Mesendoderm (in vitro differentiated cells): ENCODE measurements at places on chromosomes 3 and 15.

DNA sequence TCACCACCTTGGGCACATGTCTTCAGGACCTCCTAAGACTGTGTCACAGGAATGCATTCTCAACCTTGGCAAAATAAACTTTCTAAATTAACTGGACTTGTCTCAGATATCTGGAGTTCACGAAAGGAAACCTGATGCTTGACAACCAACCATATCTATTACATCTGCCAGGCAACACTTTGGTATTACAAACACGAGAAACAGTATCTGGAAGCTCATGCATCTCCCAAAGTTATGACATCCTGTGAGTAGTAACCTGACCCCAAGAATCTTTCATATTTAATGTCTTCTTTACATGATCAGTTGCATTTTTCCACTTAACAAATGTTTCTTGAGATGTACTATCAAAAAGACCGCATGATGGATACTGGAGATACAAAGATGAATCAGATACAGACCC, 465.3 kb upstream of the AGTR1 start:
- no peaks in the 10 kb centered on the region for H3K4me1 ChIP-seq
- H3K36me3 ChIP-seq: no peaks in the 10 kb centered on the region
- no peak overlapping the region for H3K4me3 ChIP-seq
- H3K27ac ChIP-seq: no peak overlapping the region
- DNase-seq: no peak

- no peak overlapping the region for H3K4me3 ChIP-seq
- H3K27me3 ChIP-seq: no peaks in the 10 kb centered on the region
- no peak overlapping the region for H3K27ac ChIP-seq
- no peaks in the 10 kb centered on the region for H3K36me3 ChIP-seq
Observed at GRCh38 chr15:92294759-92295158, 98.9 kb upstream of the ST8SIA2 start.

DNA sequence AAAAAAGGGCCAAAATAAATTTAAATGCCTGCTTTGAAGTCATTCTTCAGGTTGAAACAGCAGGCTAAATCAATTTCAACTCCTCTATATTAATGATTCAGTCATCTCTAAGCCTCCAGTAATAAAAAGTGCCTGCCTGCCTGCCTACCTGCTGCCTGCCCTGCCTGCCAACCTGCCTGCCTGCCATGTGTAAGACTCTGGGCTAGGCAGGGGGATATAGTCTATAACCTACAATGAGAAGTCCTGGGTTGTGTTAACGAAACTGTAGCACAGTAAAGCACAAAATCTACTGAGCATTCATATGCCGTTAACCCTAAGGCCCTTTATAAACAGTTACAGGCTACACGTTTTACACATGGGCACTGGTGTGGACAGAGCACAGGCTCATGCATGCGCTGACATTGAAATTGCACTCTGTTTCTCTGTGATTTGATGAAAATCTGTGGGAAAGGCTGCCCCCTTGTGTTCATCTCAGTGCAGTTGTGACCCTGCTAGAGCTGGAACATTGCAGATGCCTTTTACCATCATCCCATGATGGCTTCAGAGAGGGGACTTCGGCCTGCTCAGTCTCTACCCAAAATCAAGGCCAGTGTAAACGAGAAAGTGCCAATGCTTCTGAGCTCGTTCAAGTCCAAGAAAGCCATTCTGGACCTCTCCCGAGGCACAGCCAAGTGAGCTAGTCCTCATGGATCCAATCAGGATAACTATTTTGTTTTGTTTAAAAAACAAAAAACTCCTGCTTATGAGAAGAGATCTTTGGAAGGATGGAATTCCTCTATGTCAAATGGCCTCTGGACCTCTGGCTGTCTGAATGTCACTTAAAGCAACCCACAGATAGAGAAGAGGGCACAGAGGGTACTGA, 64.6 kb downstream of the EFL1 start:
- no peak overlapping the region for H3K4me3 ChIP-seq
- no peaks in the 10 kb centered on the region for H3K36me3 ChIP-seq
- H3K27me3 ChIP-seq: no peaks in the 10 kb centered on the region

DNA sequence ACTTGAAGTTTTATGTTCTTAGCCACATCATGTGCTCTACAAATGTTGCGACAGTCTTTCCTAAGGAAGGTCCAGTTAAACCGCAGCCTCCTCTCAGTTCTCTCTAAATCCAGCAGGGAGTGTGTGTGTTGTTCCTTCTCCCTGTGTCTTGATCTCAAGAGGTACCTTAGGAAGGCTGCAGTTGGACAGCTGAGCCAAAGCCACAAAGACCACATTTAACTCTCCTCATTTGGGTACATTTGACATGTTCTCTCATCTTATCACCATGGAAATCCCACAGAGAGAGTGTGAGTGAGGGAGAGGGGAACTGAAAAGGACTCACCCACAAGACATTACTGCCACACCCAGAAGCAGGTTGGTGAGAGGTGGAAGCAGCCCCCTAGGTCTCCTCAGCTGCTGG, 79.5 kb downstream of the CD200R1L start:
- no peak for DNase-seq
- no peaks in the 10 kb centered on the region for H3K36me3 ChIP-seq
- H3K4me3 ChIP-seq: no peak overlapping the region
- H3K27ac ChIP-seq: no peak overlapping the region
- no peaks in the 10 kb centered on the region for H3K27me3 ChIP-seq

GRCh38 chr3:153043729-153044328, 118.2 kb upstream of the RAP2B start:
- H3K27ac ChIP-seq: no peak overlapping the region
- no peaks in the 10 kb centered on the region for H3K36me3 ChIP-seq
- no peaks in the 10 kb centered on the region for H3K27me3 ChIP-seq
- DNase-seq: peak; percentile 22
- H3K4me3 ChIP-seq: no peak overlapping the region
- no peaks in the 10 kb centered on the region for H3K4me1 ChIP-seq

GRCh38 chr3:150371741-150372254, 36.3 kb upstream of the TSC22D2 start:
- H3K4me3 ChIP-seq: no peak overlapping the region
- peak; percentile 95 for DNase-seq
- H3K27ac ChIP-seq: no peak overlapping the region
- no peaks in the 10 kb centered on the region for H3K36me3 ChIP-seq

- DNase-seq: no peak
- H3K27me3 ChIP-seq: no peaks in the 10 kb centered on the region
- H3K36me3 ChIP-seq: no peaks in the 10 kb centered on the region
- no peak overlapping the region for H3K27ac ChIP-seq
- H3K4me1 ChIP-seq: no peaks in the 10 kb centered on the region
- H3K4me3 ChIP-seq: no peak overlapping the region
Observed at GRCh38 chr15:92043283-92043682, 189.8 kb downstream of the SLCO3A1 start.

DNA sequence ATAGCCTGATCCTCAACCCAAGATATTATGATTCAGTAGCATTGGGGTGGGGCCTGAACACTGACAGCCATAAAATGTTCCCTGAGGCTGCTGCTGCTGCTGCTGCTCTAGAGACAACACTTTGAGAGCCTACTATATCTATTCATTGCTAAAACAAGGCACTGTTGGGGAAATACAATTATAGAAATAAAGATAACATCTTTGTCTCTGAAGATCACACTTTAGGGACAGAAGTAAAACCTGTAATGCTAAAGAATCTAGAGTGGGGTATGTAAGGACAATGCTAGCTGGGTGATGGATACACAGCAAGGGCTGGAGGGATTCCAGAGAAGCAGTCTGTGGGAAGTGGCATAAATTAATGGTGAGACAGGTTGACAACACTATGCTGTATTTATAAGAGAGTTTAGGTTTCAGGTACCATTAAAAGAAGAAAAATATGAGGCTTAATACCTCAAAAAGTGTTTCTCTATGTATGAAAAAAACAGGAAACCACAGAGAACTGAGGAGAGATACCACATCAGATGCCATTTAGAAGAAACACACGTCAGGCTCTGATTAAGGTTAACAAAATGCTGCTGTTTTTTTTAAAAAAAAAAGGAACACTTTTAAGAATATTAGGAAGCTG, 115.9 kb downstream of the CBLB start:
- no peaks in the 10 kb centered on the region for H3K4me1 ChIP-seq
- H3K27me3 ChIP-seq: no peaks in the 10 kb centered on the region
- no peaks in the 10 kb centered on the region for H3K36me3 ChIP-seq
- peak; percentile 27 for DNase-seq
- H3K27ac ChIP-seq: no peak overlapping the region
- H3K4me3 ChIP-seq: no peak overlapping the region

DNA sequence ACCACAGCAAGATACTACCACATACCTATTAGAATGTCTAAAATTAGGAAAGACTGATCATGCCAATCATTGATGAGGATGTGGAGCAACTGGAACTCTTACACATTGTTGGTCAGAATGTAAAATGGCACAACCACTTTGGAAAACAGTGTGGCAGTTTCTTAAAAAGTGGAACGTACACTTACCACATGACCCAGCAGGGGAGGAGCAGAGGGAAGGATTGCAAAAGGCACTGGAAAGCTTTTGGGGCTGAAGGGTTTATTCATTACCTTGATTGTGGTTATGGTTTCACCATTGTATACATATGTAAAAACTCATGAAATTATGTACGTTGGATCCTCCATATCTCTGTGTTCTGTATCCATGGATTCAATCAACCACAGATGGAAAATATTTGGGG, 3.3 kb upstream of the EHD4 start:
- H3K4me1 ChIP-seq: peaks cover 2% of the 10 kb centered on the region

GRCh38 chr3:71183549-71183948, 400.0 kb downstream of the FOXP1 start:
- H3K4me3 ChIP-seq: no peak overlapping the region
- no peak for DNase-seq
- H3K4me1 ChIP-seq: no peaks in the 10 kb centered on the region

DNA sequence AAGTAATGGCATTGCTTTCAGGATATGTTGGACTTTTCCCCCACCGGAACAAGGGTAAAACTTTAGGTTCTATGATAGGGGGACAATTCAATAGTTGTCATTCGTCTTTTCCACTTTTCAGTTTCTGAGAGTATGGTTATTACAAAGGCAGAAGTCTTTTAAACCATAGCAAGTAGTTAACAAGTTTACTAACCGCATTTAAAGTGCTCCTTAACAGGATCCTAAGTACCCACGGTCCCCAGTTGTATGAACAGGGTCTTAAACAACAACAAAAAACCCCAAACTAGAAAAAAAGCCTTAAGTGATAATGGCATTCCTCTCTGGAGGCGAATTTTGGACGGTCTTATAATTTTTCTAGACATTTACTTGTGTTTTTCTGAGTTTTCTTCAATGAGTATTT, 831 bp downstream of the IFT57 start:
- no peaks in the 10 kb centered on the region for H3K36me3 ChIP-seq
- H3K4me1 ChIP-seq: no peaks in the 10 kb centered on the region
- no peak overlapping the region for H3K4me3 ChIP-seq
- H3K27me3 ChIP-seq: no peaks in the 10 kb centered on the region

DNA sequence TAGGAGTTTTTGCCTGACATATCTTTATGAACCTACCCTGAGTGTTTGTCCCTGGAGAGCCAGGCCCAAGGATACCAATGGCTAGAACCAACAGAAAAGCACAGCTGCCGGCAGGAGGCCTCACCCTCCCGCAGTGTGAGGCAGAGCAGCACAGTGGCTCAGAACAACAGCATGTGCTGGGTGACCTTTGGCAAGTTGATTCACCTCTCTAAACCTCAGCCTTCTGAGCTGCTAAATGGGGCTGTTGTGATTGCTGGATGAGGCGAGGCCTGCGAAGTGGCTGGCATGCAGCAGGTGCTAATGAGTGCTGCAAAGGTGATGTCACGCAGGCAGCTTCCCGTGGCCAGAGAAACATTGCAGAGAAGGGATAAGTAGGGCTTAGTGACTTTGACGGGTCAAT, 23.3 kb downstream of the IDH2 start:
- H3K4me1 ChIP-seq: peaks cover 12% of the 10 kb centered on the region
- no peak for DNase-seq
- H3K36me3 ChIP-seq: peaks cover 9% of the 10 kb centered on the region
- H3K27ac ChIP-seq: no peak overlapping the region

DNA sequence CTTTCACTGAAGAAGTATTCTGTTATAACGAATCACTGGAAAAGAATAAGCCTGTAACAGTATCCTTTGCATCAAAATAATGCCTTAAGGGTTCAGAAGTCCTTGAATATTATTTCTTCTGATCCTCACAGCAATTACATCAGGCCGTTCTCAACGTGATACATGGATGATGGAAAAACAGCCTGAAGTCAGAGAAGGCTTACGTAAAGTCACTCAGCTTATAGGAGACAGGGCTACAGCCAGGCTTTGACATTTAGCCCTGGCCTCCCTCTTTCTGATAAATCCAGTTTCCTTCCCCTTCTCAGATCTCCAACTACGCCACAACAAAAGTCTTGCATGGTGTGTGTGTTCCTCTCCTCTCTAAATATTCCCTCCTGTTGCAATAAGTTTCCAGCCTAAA, 131.9 kb downstream of the ANO10 start:
- no peak overlapping the region for H3K27ac ChIP-seq
- no peaks in the 10 kb centered on the region for H3K27me3 ChIP-seq
- no peaks in the 10 kb centered on the region for H3K36me3 ChIP-seq
- DNase-seq: no peak
- no peak overlapping the region for H3K4me3 ChIP-seq

DNA sequence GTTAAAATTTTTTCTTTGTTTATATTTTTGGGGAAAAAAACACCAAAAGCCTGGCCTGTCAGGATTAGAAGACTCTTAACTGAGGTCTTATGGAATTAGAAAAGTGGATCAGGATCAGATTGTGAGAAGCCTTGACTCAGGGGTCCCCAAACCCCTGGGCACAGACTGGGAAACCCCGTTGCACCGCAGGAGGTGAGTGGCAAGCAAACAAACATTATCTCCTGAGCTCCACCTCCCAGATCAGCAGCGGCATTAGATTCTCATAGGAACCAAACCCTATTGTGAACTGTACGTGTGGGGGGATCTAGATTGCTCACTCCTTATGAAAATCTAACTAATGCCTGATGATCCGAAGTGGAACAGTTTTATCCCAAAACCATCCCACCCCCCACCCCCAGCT, 117.2 kb downstream of the TCF12 start:
- no peaks in the 10 kb centered on the region for H3K27me3 ChIP-seq
- H3K4me3 ChIP-seq: no peak overlapping the region
- no peak overlapping the region for H3K27ac ChIP-seq
- peak; percentile 73 for DNase-seq

GRCh38 chr15:30882849-30883433, 20.8 kb upstream of the FAN1 start:
- H3K4me1 ChIP-seq: no peaks in the 10 kb centered on the region
- no peaks in the 10 kb centered on the region for H3K36me3 ChIP-seq
- no peak for DNase-seq
- no peak overlapping the region for H3K4me3 ChIP-seq
- H3K27me3 ChIP-seq: no peaks in the 10 kb centered on the region

- H3K4me1 ChIP-seq: no peaks in the 10 kb centered on the region
- H3K27ac ChIP-seq: no peak overlapping the region
- no peaks in the 10 kb centered on the region for H3K36me3 ChIP-seq
- no peak for DNase-seq
Observed at GRCh38 chr3:127053026-127053425, 70.1 kb downstream of the PLXNA1 start.

- no peak overlapping the region for H3K27ac ChIP-seq
- H3K36me3 ChIP-seq: no peaks in the 10 kb centered on the region
- no peaks in the 10 kb centered on the region for H3K27me3 ChIP-seq
- no peak overlapping the region for H3K4me3 ChIP-seq
Observed at GRCh38 chr3:37991109-37991508, 523 bp downstream of the VILL start.

- DNase-seq: no peak
- no peak overlapping the region for H3K4me3 ChIP-seq
- H3K36me3 ChIP-seq: no peaks in the 10 kb centered on the region
- no peaks in the 10 kb centered on the region for H3K4me1 ChIP-seq
Observed at GRCh38 chr3:148625095-148625736, 72.5 kb upstream of the AGTR1 start.
